AG09309 (cell line): ENCODE measurements at places on chromosomes 6 and 20.

- no peak for DNase-seq
These were observed 259.8 kb downstream of the CD109 start for GRCh38 chr6:73955800-73956199.

DNA sequence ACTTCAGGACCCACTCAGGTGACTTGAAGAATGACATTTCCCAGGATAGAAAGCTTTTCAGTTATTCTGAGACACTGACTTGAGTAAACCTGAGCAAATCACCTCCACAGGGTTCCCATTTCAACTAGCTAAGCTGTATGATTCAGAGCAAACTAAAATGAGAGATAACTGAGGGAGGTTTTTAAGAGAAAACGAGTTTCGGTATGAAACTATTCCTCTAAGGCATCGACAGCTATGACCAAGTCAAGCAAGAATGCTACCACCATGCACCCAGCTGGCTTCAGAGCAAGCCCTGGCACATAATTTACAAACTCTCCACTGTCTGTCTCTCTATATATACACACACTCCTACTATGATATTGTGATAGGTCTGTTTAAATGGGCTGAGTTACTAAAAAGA is 75.4 kb downstream of the PERP start:
- no peak for DNase-seq

GRCh38 chr20:11790046-11790445 is 127.6 kb upstream of the BTBD3 start:
- no peak for DNase-seq

- DNase-seq: no peak
These were observed 112.0 kb upstream of the MTHFD1L start for GRCh38 chr6:150753371-150754064.
